Glutamatergic neuron (in vitro differentiated cells): ENCODE measurements at places on chromosomes 1 and 21. TPM values are rescaled to one million over a fixed set of nuclear protein-coding genes. Genes with fewer than 3 reads are reported as not detected.

DNALI1 gene
- total RNA-seq = 12.2 TPM

- no peak for DNase-seq
These were observed 769 bp downstream of the SV2A start for GRCh38 chr1:149916898-149917252.

DNA sequence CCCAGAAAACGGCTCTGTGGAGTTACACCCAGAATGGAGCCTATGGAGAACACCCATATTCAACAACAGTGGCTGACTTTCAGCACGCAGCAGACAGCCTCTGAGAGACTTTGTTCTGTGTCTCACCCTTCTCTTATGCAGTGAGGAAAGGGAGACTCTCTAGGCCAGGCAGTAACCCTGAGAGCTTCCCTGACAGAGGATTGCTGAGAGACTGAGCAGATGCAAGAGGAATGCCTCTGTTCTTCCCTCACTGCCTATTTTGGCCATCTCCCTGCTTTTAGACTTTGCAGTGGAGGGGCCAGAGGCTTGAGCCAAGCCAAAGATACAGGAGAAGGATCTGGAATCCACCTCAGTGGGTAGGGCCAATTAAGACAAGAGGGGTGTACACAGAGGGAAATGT is 41.8 kb upstream of the SLC16A1 start:
- no peak for DNase-seq

GRCh38 chr1:219461981-219462400 is 150.9 kb downstream of the ZC3H11B start:
- DNase-seq = no peak

GRCh38 chr1:165895451-165895871 is 68.0 kb downstream of the UCK2 start:
- no peak for DNase-seq

- DNase-seq = no peak
These were observed 48.2 kb upstream of the IRF2BP2 start for GRCh38 chr1:234658138-234658537.

GRCh38 chr1:153352523-153352922 is 3.9 kb upstream of the PGLYRP4 start:
- DNase-seq = peak; percentile 74
